ENCODE measurements at places on chromosomes 12 and 14. TPM values are rescaled to one million over a fixed set of nuclear protein-coding genes. Genes with fewer than 3 reads are reported as not detected.

DNA sequence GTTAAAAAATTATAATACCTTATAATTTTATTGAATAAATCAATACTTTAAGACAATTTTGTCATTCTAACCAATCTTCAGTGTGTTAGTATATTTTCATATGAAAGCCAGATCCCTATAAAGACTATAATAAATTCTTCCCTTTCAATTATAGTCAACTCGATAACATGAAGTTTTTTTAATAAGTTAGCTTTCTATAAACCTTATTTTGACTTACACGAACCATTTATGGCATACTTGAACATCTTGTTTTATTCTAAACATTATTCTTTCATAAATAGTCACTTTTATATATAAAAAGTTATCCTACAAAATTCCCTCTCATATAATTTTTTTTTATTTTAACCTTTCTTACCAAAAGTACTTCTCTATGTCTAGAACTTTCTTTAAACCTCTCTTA is 1002.3 kb downstream of the TMEM121 start:
- DNase-seq, result no peak
- no peaks in the 10 kb centered on the region for H3K4me1 ChIP-seq
- H3K27ac ChIP-seq, result no peak overlapping the region
- H3K36me3 ChIP-seq, result no peaks in the 10 kb centered on the region
- H3K27me3 ChIP-seq, result peaks cover 8% of the 10 kb centered on the region
- no peak overlapping the region for H3K4me3 ChIP-seq

DNA sequence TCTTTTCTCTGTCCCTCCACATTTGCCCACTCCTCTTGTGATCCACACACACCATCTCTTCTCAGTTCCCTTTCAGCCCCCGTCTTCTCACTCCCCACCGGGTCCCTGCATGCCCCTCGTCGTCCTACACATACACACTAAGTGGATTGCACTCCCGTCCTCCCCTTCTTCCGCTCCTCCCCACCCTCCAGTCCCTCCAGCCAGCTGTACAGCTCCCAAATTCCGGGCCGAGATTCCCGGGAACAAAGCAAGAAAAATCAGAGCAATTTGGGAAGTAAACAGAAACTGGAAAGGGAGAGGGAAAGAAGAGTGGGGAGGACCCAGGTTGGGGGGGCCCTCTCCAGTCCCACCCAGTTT is 282 bp upstream of the IGFBP6 start:
- DNase-seq, result no peak
- H3K27ac ChIP-seq, result peak overlapping the region; percentile 45
- peak overlapping the region; percentile 72 for H3K4me3 ChIP-seq
- no peaks in the 10 kb centered on the region for H3K36me3 ChIP-seq
- peaks cover 25% of the 10 kb centered on the region for H3K4me1 ChIP-seq

- no peak overlapping the region for H3K4me3 ChIP-seq
- no peak overlapping the region for H3K27ac ChIP-seq
- no peaks in the 10 kb centered on the region for H3K27me3 ChIP-seq
- H3K4me1 ChIP-seq, result no peaks in the 10 kb centered on the region
- H3K36me3 ChIP-seq, result peaks cover 23% of the 10 kb centered on the region
- DNase-seq, result no peak
These were observed 113.7 kb downstream of the TRAFD1 start for GRCh38 chr12:112239020-112239419.

DNA sequence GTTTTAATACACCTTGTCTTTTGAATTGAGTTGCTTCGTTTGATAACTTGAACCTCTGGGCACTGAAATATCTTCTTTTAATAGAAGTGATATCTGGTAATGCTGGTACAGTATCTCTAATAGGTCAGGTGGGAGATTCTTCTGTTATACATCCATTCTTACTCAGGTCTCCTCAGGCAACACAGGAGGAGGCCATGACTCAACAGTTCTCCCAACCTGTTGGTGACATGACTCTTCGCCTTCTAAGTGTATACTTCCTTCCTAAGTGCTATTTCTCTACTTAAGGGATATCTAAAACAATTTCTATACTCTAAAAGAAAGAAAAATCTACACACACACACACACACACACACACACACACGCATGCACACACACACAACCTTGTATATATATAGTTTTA is 509.1 kb downstream of the PCNX1 start:
- no peaks in the 10 kb centered on the region for H3K27me3 ChIP-seq
- H3K36me3 ChIP-seq, result peaks cover 22% of the 10 kb centered on the region
- no peak for DNase-seq
- H3K4me3 ChIP-seq, result no peak overlapping the region
- H3K27ac ChIP-seq, result no peak overlapping the region
- peaks cover 9% of the 10 kb centered on the region for H3K4me1 ChIP-seq

- H3K36me3 ChIP-seq, result no peaks in the 10 kb centered on the region
- H3K27me3 ChIP-seq, result no peaks in the 10 kb centered on the region
- H3K27ac ChIP-seq, result no peak overlapping the region
- no peak for DNase-seq
These were observed 63.7 kb upstream of the DNM1L start for GRCh38 chr12:32615441-32615840.

GRCh38 chr14:52802597-52802996 is 11.2 kb upstream of the GNPNAT1 start:
- H3K36me3 ChIP-seq, result no peaks in the 10 kb centered on the region
- no peak for DNase-seq
- no peak overlapping the region for H3K4me3 ChIP-seq
- H3K4me1 ChIP-seq, result peaks cover 5% of the 10 kb centered on the region

DNA sequence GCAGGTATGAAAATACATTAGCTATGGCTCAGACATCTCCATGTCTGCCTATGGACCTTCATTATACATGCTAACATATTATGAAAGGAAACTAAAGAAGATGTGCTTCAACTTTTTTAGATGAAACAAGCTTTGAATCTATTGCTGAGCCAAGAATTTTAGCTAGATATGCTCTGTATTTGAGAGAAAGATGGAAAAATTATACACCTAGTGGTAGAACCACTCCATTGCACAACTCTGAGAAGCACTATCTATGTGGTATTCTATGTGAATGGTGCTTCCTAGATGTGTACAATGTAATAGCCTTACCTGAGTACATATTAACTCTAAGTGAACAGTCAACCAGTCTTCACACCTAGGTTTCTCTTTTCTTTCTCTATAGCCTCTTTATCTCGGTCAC is 17.3 kb downstream of the EPYC start:
- DNase-seq, result no peak
- H3K36me3 ChIP-seq, result no peaks in the 10 kb centered on the region
- no peak overlapping the region for H3K27ac ChIP-seq
- peaks cover 3% of the 10 kb centered on the region for H3K27me3 ChIP-seq
- no peaks in the 10 kb centered on the region for H3K4me1 ChIP-seq

- DNase-seq, result peak; percentile 29
- H3K4me1 ChIP-seq, result peaks cover 8% of the 10 kb centered on the region
- no peaks in the 10 kb centered on the region for H3K36me3 ChIP-seq
These were observed 50.7 kb downstream of the A2M start for GRCh38 chr12:9064815-9065606.

GRCh38 chr12:100593490-100593889 is 20.0 kb downstream of the GAS2L3 start:
- H3K4me3 ChIP-seq, result no peak overlapping the region
- DNase-seq, result no peak
- no peak overlapping the region for H3K27ac ChIP-seq
- H3K36me3 ChIP-seq, result no peaks in the 10 kb centered on the region
- H3K4me1 ChIP-seq, result no peaks in the 10 kb centered on the region

DNA sequence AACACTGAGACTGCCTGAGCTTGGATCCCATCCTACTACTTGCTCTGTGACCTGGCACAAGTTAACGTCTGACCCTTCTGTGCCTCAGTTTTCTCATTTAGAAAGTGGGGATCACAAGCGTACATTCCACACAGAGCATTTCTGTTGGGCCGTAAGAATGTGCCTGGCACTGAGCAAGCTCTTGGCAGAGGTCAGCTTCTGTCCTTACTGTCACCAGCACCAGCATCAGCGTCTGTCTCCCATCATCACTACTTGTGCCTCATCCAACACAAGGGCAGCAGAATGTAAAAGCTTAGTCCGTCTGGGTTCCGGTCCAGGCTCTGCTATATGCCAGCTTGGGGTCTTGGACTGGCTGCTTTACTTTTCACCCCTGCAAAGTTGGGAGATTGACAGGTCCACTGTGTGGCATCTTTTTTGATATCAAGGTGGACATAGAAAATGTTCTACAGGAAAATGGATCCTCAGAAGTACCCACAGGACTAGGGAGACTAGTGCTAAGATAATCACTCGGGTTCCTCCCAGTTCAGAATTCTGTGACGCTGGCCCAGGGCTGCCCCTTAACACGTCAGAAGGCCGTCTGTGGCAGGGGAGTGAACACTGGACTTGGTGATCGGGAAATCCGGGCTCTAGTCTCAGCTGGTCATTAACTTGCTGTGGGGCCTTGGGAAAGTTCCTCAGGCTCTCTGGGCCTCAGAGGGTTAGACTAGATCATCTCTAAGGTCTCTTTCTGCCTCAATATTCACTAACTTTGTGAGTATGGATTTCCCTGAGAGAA is 65.9 kb downstream of the CACNA1C start:
- no peak for DNase-seq
- H3K4me3 ChIP-seq, result no peak overlapping the region
- H3K36me3 ChIP-seq, result no peaks in the 10 kb centered on the region
- H3K27me3 ChIP-seq, result no peaks in the 10 kb centered on the region
- H3K4me1 ChIP-seq, result no peaks in the 10 kb centered on the region

DNA sequence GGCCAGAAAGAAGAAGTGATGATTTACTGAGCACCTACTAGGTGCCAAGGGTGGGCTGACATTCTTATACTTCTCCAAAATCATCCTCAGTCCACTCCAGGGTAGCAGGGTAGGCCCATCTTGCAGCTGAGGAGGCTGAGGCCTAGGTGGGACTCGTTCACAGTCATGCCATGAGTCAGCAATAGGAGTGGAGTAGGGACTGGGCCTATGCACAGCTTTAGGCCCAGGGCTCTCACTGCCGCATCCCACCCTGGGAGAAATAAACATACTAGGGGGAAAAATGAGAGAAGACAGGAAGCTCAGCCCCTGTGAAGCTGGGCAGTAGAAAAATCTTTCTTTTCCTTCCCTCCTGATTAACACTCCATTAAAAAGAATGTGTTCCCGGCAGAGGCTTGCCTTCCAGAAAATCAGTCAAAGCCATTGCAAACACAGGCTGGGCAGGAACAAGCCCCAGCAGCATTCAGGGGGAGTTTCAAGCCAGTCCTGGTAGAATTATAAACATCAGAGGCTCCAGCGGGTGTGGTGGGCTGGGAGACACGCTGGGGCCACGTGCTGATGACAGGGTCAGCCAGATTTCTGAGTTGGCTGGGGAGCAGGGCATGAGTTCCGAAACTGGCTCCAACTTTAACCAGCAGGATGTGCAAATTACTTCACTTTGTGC is 1.8 kb downstream of the HSPB8 start:
- H3K36me3 ChIP-seq, result no peaks in the 10 kb centered on the region
- H3K4me1 ChIP-seq, result no peaks in the 10 kb centered on the region
- H3K4me3 ChIP-seq, result no peak overlapping the region

DNA sequence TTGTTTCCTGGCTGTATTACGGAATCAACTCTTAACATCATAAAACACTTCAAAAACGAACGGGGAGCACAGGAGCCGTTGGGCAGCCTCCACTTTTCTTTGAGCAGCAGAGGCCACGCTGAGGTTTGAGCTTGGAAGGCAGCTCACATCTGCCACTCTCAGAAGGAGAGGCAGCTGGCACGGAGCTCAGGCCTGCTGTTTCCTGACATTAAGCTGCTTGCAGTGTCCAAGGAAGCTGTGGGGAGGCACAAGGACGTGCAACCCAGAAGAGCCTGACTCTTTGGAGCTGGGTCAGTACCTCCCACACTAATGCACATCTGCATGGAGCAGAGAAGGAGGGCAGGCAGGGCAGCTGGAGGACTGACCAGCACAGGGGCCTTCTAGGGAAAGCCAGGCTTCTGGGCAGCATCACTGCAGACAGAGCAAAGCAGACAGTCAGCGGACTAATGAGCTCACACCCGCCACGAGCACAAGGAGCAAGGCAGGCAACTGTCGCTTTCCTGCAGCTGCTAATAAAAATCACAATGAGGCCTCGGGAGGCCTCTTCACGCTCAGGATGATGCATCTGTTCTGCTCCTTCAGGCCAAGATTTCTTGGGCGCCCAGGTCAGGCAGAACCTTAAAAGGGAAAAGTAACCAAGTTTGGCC is 211.1 kb downstream of the GLT1D1 start:
- no peaks in the 10 kb centered on the region for H3K36me3 ChIP-seq
- H3K4me1 ChIP-seq, result no peaks in the 10 kb centered on the region
- H3K27ac ChIP-seq, result no peak overlapping the region
- H3K4me3 ChIP-seq, result no peak overlapping the region
- H3K27me3 ChIP-seq, result no peaks in the 10 kb centered on the region

GRCh38 chr12:1806301-1807086 is 13.9 kb upstream of the LRTM2 start:
- no peak overlapping the region for H3K27ac ChIP-seq
- no peaks in the 10 kb centered on the region for H3K27me3 ChIP-seq
- H3K4me1 ChIP-seq, result peaks cover 16% of the 10 kb centered on the region

DNA sequence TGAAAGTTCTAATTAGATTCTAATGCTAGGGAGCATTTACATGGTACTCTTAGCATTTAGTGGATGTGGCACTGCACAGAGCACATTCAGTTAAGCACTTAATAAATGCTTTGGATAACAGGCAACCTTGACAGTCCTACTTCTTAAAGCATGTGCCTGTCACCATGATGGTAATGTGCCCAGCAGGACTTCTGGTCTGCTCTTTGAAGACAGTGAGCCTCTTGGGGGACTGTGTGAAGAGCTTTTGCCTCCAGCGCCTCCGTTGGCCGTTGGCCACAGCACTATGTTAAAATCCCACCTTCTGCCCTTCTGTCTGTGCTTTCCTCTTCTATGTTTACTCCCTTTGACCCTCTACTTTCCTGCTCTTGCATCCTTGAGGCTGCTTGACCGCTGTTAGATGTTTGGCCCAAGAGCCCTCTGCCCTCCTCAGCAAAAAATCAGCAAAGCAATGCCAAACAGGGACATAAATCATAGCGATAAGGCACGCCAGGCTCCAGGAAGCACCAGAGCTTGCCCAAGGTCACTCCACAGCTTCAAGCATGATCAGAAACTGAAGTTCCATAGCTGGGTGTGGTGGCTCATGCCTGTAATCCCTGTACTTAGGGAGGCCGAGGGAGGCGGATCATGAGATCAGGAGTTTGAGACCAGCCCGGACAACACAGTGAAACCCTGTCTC is 8.3 kb downstream of the CDKL1 start:
- no peak overlapping the region for H3K27ac ChIP-seq
- no peaks in the 10 kb centered on the region for H3K4me1 ChIP-seq
- no peaks in the 10 kb centered on the region for H3K36me3 ChIP-seq
- no peak overlapping the region for H3K4me3 ChIP-seq

- no peaks in the 10 kb centered on the region for H3K36me3 ChIP-seq
- H3K4me3 ChIP-seq, result no peak overlapping the region
- no peak for DNase-seq
- H3K27me3 ChIP-seq, result peaks cover 2% of the 10 kb centered on the region
- H3K4me1 ChIP-seq, result no peaks in the 10 kb centered on the region
These were observed 1599.6 kb upstream of the TMEM132C start for GRCh38 chr12:126667339-126667738.

Gene NEMF
- total RNA-seq, result 62.4 TPM

Gene NKX2-1
- not detected for total RNA-seq

Gene VRTN
- total RNA-seq, result not detected

Gene FBXO34
- total RNA-seq, result 18.5 TPM

Gene CPNE6
- not detected for total RNA-seq

Gene APOLD1
- total RNA-seq, result 3.5 TPM

Gene HPD
- total RNA-seq, result not detected

Gene MYH7
- 0.05 TPM for total RNA-seq

Gene ACOT6
- 0.18 TPM for total RNA-seq

Gene IAPP
- total RNA-seq, result not detected

Gene ALDH6A1
- total RNA-seq, result 24.6 TPM
